ENCODE measurements at places on chromosomes 5 and 9. TPM values are rescaled to one million over a fixed set of nuclear protein-coding genes. Genes with fewer than 3 reads are reported as not detected.

The TAF1L gene
- not detected for total RNA-seq

The C5orf52 gene
- not detected for total RNA-seq

The FOXD1 gene
- total RNA-seq: 19.3 TPM

The P4HA2 gene
- 50.6 TPM for total RNA-seq

The TNC gene
- 0.59 TPM for total RNA-seq

The SKP1 gene
- 626 TPM for total RNA-seq

The ARL14EPL gene
- 0.35 TPM for total RNA-seq

The ZNF484 gene
- total RNA-seq: 2.8 TPM

The SIGMAR1 gene
- total RNA-seq: 185 TPM

The GRAMD2B gene
- total RNA-seq: 1.5 TPM

The STK32A gene
- 0.62 TPM for total RNA-seq

The PTGS1 gene
- total RNA-seq: 1.4 TPM

The KIF4B gene
- total RNA-seq: not detected

The IL5 gene
- total RNA-seq: not detected

The OR13C5 gene
- total RNA-seq: not detected

The ZCCHC9 gene
- total RNA-seq: 28.1 TPM

The UNC13B gene
- total RNA-seq: 8.6 TPM

The TMEM171 gene
- total RNA-seq: 6.3 TPM

The DDX4 gene
- total RNA-seq: not detected

The SPINK6 gene
- total RNA-seq: 0.49 TPM

The PROB1 gene
- 0.22 TPM for total RNA-seq

The VCAN gene
- total RNA-seq: 12.7 TPM
